ENCODE measurements at places on chromosomes 13 and 19.

DNA sequence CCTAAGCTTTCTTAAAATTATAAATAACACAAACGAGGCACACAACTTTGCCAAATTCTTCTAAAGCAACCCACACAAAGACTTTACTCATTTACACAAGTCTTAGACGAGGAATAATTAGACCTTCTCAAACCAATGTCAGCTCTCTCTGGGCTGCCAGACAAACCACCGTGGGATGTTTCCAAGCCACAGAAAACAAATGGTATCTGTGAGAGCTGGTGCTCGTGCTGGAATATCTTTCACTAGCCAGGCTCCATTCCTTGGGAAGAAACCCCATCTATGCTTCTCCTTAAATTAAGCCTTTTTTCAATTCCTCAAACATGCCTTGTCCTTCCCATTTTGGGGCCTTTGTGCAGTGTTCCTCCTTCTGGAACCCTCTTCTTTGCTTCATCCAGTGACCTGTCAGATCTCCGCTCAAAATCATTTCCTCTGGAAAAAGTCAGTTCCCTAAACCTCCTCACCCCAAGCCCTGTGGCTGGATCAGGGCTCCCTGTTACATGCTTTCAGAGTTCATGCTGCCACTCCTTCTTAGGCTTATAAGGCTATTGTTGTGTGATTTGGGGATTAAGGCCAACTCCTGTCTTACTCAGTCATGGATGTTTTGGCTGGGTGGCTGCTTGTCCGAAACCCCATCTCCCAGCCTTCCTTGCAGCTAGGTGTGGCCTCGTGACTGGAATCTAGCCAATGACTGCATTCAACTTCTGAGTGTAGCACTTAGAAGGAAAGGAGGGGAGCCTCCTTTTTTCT lies 64.2 kb upstream of the GTF2F2 start:
- DNase-seq = no peak

DNA sequence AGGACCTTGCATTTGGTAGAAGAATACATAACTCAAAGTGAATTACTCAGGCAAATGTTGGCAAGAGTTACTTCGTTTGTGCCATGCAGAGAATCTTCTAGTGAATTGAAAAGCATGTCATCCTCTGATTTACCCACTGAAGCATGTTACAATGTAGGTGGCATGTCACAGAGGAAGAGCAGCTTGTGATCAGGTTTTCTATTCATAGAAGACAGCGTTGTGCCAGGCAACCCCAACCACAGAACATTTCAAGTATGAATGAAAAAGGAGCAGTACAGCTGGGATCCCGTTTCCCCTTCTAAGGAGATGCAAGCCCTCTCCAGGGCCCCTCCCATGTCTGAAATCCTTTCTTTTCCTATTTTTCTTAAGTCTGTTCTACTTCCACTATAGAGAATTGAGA lies 6.0 kb upstream of the KATNAL1 start:
- no peak for DNase-seq

DNA sequence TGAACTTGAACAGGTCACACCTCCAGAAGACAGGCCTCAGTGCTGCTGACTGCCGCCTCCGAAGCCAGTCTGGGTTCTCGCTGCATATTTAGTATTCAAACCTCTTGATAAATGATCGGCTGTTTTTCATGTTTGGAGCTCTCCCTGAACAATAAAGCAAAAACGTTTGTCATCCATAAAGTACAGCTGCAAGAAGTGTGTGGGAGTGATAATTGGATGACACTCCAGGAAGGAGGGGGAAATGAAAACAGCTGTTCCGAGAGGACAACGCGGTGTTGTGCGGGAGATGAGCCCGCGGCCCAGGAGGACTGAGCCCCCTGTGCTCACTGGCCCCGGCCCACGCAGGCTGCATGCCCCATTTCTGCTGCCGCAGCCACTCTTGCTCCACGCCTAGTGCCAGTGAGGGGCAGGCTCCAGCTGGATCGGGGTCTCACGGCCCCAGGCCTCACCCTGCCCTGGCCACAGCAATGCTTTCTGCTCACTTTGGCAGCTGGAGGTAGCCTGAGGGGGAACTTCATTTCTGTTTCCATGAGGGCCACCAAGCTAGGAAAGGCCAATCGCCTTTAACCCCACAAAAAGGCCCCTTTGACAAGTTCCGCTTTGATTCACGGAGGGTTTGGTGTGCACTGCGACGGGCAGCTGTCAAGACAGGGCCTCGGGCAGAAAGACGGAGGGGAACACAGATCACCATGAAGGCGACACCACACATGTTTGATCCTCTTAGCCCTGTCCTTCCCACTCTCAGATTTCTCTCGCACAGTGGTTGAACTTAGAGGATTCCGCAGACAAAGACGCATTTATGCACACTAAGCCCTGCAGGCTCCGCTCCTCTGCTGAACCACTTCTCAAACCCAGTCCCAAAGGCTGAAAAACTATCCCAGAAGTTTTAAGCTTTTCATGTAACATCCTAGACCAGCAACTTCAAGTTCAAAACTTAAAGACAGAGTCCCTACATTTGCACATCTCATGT lies 537.6 kb downstream of the EFNB2 start:
- no peak for DNase-seq

GRCh38 chr13:33033051-33033812 lies 17.0 kb downstream of the KL start:
- DNase-seq = no peak

DNA sequence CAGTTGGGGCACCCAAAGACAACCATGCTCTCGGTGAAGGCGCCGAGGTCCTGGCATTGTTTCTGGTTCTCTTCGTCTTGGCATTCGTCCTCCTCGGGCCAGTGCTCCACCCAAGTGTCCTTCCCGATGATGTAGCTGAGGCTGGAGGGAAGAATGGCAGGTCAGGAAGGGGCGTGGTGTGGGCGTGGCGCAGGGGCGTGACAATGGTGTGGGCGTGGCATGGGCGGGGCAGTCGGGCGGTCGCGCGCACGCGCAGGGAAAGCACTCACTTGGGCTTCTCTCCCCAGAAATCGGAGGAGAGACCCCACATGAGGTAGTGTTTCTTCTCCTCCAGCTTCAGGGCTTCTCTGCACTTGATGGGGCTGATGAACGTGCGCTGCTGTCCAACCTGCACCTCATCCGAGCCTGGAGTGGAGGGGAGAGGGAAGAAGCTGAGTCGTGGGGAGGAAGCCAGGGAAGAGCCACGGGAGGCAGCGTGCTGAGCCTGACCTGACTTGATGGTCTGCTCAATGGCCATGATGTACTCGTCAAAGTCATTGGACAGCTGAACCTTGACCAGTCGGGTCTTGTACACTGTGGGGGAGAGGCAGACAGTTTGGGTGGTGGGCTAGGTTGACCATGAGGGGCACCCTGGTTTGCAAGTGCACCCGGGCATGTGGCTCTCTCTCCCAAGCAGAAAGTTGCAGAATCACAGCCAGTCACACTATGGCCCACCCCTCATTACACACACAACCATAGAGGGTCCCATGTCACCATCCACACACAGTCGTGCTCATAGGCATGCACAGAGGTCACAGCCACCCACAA lies 8.1 kb upstream of the TNFSF14 start:
- DNase-seq = no peak

- no peak for DNase-seq
Measured at GRCh38 chr13:99347911-99348451, 40.8 kb upstream of the GPR183 start.

- no peak for DNase-seq
Measured at GRCh38 chr13:53098455-53098854, 69.8 kb downstream of the OLFM4 start.

GRCh38 chr19:23075031-23075733 lies 41.6 kb upstream of the ZNF730 start:
- DNase-seq = peak; percentile 40

GRCh38 chr19:48419158-48419920 lies 25.9 kb downstream of the GRIN2D start:
- no peak for DNase-seq

DNA sequence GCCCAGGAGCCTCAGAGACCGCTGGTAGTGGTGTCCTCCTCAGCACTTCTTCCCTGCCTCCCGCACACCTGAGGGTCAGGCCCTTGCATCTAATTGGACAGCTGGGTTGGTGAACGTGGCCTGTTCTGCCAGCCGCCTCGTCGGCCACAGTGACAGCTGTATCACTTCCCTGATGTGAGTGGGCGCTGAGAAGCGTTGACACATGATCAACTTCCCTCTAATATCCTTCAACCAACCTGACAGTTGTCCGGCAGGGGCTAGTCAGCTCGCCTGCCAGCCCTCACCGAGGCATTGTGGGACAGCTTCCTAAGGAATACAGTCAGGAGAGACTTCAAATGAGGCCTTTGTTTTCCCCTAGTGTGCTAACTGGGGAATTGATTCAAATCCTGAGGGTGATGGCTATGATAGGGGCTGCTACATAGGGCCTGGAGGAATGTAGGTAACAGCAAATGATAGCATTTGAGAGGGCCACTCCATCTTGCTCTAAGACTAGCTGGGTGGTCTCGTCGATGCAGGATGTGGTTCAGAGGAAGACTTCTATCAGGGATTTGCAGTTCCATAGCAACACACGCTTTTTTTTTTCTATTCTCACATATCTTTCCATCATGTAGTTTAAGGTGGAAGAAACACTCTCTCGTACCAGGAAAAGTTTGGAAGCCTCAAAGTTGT lies 230.8 kb downstream of the TSHZ3 start:
- no peak for DNase-seq

DNA sequence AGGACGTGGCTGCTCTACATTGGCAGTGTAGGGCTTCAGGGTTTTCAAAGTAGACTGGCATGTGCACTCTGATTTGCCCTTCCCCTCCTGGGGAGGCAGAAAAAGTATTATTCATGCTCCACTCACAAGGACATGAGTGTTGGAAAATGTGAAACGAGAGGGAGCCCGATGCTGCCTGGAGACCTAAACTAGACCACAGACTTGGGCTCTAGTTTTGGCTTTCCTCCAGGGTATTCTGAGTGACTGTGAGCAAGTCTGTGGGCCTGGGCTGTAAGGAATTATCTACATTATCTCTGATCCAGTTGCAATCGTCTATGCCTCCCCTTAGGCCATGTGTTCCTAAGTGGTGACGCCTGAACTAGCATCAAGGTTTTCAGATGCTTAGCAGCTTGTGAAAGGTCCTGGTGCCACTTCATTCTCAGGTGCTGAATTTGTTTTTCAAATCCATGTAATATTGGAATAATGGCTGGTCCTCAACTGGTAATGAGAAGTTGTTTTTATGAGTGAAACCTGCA lies 55.0 kb downstream of the MRPL57 start:
- no peak for DNase-seq

GRCh38 chr19:36963280-36963679 lies 47.1 kb downstream of the ZNF568 start:
- DNase-seq = no peak
